ENCODE measurements at places on chromosomes 5 and 9.

DNA sequence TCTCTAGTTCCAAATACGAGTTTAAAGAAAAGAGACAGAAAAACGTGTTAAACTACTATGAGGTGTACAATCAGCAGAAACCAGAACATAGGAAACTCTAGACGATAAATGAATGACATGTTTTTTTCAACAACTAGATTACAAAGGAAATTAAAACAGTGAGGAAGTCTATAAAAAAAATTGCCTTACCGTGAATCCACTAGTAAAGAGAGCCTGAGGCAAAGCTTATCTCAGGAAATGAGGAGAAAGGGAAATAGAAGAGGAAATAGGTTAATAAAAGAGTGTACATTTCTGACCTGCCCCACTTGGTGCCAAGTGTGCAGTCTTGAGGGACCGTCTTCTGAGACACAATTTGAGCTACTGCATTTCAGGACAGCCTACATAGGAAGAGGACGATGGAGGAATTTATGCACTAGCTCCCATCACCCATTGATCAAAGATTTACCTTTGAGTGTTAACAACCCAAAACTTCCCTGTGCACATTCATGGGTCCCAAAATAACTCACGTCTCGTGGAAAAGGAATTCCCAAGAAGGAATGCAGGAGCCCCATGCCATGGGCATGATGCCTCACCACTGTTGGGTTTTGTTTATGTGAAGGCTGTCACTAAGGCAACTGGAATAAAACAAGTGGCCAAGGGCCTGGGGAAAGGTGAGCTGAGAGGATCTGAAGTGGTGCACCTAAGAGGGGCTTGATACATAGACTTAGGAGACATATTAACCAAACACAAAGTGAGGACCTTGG is 53.6 kb upstream of the SLC1A3 start:
- DNase-seq = peak; percentile 48

GRCh38 chr5:175638305-175638704 is 19.6 kb upstream of the HRH2 start:
- peak; percentile 86 for DNase-seq

GRCh38 chr5:130323804-130324454 is 419.7 kb downstream of the CHSY3 start:
- no peak for DNase-seq

- DNase-seq = peak; percentile 58
Measured at GRCh38 chr9:127904561-127905003, 5.2 kb upstream of the ST6GALNAC6 start.

GRCh38 chr9:107260437-107261081 is 22.5 kb upstream of the RAD23B start:
- peak; percentile 25 for DNase-seq

- no peak for DNase-seq
Measured at GRCh38 chr5:6598351-6598900, 34.4 kb downstream of the NSUN2 start.

DNA sequence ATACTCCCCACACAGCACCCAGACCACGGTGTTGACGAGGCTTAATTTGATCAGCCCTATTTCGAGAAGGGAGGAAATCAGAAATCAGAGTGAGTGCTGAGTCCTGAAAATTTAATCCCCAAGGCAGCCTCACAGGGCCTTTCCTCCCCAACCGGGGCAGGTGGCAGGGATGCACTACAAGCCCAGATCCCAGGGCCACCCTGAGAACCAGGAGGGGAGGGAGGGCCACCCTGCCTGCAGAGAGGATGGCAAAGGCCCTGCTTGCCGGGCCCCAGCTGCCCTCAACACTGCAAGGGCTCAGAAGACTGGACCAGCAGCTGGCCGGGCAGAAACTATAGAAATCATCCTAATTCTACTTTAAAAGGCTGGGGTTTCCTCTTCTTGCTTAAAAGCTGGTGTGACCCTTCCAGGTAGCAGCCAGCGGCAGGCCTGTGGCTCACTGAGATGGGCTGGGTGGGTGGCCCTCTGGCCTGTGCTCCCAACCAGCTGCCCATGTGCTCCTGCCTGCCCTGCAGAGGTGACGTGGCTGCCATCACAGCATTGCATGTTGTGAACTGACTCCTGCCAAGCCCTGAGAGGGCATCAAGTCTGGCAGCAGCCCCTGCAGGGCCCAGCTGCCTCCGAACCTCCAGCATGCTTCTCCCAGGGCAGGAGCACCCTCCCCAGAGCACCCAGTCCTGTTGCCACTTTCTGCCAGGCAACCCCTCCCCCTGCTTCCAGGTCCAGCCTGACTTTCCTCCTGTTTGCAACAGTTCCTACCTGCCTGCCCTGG is 122.8 kb downstream of the ADAMTS2 start:
- DNase-seq = no peak

DNA sequence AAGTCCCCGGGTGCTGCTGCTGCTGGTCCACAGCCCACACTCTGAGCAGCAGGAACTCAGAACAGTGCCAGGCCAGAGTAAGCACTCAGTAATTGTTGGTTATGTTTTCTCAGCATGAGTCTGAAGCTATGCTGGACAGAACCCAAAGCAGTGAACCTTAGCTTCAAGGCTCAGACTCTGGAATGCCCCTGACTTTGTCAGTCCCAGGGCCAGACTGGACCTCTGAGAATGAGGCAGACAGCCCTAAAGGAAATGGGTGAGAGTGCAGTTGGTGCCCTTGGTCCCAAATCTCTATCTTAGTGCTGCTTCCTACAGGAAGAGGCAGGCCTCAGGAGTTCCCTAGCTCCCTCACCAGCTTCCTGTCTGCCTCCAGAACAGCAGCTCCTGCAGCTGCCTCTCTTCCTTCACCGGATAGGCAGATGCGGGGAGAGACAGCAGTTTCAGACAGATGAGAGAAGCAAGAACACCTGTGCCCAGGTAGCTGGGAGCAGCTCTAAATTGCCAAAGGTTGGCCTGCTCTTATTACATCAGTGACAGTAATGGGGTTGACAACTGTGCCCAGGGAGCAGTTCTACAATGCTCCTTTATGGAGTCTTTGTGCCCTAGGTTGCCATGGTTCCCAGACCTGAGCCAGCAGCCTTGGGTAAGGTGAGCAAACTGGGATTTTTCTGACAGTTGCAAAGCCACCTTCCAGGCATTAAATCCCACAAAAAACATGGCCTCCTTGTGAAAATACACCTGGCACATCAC is 82.2 kb upstream of the CXCL14 start:
- peak; percentile 8 for DNase-seq

DNA sequence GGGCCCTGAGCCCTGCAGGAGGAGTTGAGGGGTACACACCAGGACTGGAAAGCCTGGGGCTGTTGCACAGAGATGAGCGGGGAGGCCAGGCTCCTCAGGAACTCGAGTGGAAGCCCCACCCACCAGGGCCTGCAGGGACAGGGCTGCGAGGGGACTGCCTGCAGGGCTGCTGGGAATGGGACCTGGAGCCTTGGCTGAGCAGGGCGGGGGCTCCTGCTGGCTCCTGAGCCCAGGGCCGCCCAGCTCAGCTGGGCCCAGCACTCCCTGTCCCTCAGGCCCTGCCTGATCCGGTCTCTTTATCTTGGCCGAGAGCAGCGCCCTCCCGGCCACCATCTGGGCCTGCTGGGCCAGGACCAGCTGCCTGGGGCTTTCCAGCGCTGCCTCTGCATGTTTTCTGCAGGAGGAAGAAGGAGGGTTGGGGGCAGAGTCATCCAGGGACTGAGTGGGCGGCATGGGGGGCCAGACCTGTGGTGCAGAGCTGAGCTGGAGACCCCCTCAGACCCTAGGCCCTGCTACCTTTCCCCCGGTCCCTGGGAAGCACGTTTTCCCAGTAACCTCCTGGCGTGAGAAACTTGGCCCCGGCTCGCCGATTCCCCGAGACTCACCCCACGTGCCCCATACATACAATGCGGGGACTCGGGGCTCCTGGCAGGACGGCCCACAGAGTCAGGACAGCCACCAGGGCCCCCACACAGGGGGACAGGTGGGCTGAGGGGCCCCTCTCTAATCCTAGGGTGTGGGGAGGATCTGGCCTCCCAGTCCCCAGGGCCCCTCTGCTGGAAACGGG is 9.4 kb downstream of the LCN12 start:
- no peak for DNase-seq

GRCh38 chr9:114110180-114110579 is 11.1 kb upstream of the KIF12 start:
- no peak for DNase-seq

GRCh38 chr5:124981901-124982300 is 235.5 kb upstream of the ZNF608 start:
- DNase-seq = no peak

- peak; percentile 17 for DNase-seq
Measured at GRCh38 chr5:167208911-167209310, 1082.5 kb upstream of the WWC1 start.

DNA sequence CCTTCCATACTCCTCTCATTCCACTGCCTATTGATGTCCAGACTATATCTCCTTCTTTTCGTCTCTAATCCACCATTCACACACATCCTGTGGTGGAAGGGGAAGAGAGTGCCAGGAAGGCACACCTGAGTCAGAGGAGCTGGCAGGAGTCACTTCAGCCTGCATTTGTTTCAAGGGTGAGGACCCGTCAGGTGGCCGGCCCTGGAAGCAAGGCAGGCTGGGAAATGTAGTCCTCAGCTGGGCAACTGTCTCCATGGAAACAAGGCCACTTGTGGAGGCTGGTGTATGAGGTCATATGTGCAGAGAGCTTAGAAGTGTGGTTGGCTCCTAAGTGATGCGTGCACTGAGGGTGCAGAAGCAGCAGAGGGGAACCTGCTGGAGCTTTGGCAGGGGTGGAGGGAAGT is 278.4 kb downstream of the NSG2 start:
- DNase-seq = peak; percentile 91

GRCh38 chr9:96067600-96067999 is 192.1 kb downstream of the ERCC6L2 start:
- no peak for DNase-seq

DNA sequence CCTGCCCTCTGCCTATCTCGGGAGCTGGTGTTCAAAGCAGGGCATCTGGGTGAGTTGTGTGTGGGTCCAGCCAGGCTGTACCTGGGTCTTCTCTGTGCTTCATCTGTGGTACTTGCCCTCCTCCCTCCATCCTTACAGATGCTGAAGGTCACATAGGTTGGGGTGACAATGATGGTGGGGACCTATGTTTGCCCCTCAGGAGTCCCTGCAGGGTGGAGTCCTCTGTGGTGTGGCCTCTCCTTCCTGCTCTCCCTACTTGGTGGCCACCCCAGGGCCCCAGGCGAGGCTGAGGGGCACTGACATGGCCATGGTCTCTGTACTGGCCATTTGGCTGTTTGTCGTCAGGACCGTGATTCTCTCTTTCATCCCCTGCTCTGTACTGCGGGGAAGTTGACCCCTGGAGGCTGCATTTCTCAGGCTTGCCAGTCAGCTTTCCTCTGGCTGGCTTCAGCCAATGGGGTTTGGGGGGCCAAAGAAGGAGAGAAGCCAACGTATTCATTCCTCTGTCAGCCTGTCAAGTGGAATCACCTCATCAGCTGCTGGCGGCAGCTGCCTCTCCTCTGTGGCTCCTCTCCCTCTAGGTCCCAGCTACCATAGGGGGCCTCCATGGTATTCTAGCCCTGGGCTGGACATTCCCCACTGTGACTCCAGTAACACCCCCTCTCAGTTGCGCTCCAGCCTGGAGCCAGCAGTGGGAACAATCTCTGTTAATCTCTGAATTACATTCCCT is 4.6 kb downstream of the DCANP1 start:
- no peak for DNase-seq

DNA sequence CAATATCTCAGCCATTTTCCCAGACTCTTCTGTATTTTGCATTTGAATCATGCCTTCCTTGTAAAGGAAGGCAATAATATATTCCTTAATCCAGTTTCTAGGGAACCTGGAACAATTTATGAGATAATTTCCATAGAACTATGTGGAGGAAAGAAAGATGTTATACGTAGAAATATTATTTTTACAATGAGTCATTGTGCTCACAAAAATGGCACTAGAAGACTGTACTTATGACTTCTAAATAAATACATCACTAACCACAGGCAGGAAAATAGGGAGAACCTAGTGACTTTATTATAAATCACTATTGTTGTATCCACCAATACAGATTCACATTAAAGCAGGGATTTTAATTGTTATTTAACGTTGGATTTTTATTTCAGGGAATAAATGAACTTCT is 87.6 kb downstream of the FBXO38 start:
- no peak for DNase-seq

DNA sequence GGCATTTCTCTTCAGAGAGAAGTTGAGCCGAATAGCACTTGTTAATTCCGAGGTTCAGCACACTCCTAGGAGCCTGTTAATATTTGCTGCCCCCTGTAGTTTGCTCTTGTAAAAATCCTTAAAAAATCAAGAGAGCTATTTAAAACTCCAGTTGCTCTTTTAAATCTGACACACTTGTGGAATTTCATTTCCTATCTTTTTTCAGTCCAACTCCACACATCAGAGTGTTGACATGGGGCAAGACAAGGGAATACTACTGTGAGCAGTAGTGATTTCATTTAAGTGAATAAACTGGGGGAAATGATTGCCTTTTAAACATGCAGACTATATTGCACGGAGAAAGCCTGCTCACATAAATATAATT is 1096.3 kb upstream of the DMAC1 start:
- peak; percentile 79 for DNase-seq

DNA sequence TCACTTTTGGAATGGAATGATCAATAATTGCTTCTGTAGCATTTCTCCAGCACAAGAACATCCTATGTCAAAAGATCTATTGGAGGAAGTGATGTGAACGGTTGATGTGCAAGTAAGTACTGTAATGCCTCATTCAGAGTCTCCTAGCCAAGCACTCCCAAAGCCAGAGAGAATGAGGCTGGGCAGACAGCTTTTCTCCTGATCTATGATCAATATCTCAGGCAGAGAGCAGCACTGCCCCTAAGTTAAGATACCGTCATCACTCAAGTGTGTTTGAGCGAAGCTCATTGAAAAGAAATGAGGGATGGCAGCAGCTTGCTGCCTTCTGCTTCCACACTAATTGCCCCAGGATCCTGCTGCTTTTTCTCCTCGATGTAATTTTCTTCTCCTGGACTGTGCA is 324.1 kb upstream of the GRAMD2B start:
- DNase-seq = no peak

DNA sequence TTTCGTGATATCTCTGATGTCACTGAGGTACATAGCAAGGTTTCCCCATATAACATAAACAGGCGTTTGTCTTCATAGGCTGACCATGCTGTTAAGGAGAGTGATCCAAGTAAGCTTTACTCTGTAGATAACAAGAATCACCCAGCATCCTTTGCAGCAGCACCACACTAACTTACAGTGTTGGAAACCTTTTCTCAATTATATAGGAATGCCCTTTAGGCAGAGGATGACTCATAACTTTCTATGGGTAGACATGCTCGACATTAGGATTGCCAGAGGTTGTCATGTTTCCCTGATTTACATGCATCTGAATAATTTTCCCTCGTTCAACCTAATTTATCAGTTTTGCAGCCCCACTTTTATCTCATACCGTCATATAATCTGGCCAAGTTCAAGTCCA is 870.0 kb upstream of the CDH9 start:
- DNase-seq = no peak

GRCh38 chr5:154227090-154227489 is 36.6 kb downstream of the GALNT10 start:
- DNase-seq = no peak

Data from GM23338 (cell line).